ENCODE measurements at places on chromosomes 12 and 14. TPM values are rescaled to one million over a fixed set of nuclear protein-coding genes. Genes with fewer than 3 reads are reported as not detected.

PPP1R1A gene
- 111 TPM for total RNA-seq

TAS2R7 gene
- total RNA-seq, result not detected

GRCh38 chr12:68998041-68998440, 65.1 kb upstream of the CPM start:
- no peak for DNase-seq

ZDHHC22 gene
- total RNA-seq, result not detected

All from right atrium auricular region (tissue), 2 donors.